ENCODE measurements at places on chromosomes 6 and 20. TPM values are rescaled to one million over a fixed set of nuclear protein-coding genes. Genes with fewer than 3 reads are reported as not detected.

Gene PTCRA
- total RNA-seq: not detected

Gene MUC22
- 0.16 TPM for total RNA-seq

Gene SNAP25
- 0.47 TPM for total RNA-seq

Gene SMLR1
- total RNA-seq: not detected

Gene MAP7
- total RNA-seq: 4.0 TPM

Gene KAT14
- 17.1 TPM for total RNA-seq

Gene ESR1
- 0.99 TPM for total RNA-seq

Gene TMEM74B
- total RNA-seq: 1.8 TPM

Gene LST1
- 7.7 TPM for total RNA-seq

Gene PXDC1
- total RNA-seq: 147 TPM

Gene CAGE1
- total RNA-seq: not detected
